LHCN-M2 (cell line): ENCODE measurements at places on chromosomes 1 and 21.

GRCh38 chr1:226671277-226671676 is 67.8 kb downstream of the ITPKB start:
- no peak for DNase-seq

- peak; percentile 79 for DNase-seq
Measured at GRCh38 chr1:215476541-215476940, 90.6 kb upstream of the KCTD3 start.

DNA sequence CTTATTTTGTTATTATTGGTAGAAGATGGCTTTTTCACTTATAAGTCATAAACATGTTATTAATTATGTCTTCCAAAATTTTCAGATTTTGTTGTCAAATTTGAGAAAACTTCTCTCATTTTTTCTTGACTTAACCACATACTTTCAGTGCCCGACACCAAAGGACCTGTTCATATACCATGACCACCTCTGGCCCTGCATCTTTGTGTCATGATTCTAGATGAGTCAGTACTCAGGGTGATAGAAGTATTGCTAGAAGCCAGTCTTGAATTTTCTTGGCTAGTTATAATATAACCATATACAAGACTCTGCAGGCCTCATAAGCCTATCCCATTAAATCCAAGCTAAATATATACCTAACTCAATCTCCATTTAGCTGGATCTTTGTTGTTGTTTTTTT is 35.4 kb upstream of the DPH5 start:
- no peak for DNase-seq

- DNase-seq, result no peak
Measured at GRCh38 chr1:116989835-116990234, 11.7 kb upstream of the CD101 start.

GRCh38 chr1:66384258-66384921 is 149.6 kb upstream of the SGIP1 start:
- DNase-seq, result no peak
